ENCODE measurements at places on chromosomes 1 and 21. TPM values are rescaled to one million over a fixed set of nuclear protein-coding genes. Genes with fewer than 3 reads are reported as not detected.

The MROH7 gene
- not detected for total RNA-seq

The GUCA2B gene
- not detected for total RNA-seq

The PARK7 gene
- 333 TPM for total RNA-seq

The CDC7 gene
- total RNA-seq, result 10.0 TPM

GRCh38 chr1:11358984-11359383 is 86.0 kb downstream of the UBIAD1 start:
- H3K4me3 ChIP-seq, result no peak overlapping the region
- H3K27ac ChIP-seq, result no peak overlapping the region
- no peaks in the 10 kb centered on the region for H3K36me3 ChIP-seq
- H3K4me1 ChIP-seq, result no peaks in the 10 kb centered on the region
- peaks cover 18% of the 10 kb centered on the region for H3K27me3 ChIP-seq

DNA sequence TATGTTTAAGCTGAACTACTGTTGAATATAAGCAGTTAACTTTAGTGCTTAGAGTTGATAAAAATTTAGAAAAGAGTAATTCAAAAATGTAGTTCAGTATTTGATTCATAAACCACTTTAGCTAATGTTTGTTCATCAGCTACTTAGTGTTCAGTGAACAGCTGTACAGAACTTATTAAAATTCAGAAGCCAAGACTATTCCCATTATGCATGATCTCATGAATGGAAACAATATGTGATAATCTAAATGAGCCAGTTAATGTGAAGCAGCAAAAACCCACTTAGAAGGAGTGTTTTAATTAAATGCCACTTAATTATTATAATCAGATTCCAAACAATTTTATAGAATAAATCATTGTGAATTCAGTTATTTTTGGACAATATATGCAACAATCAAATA is 92.9 kb upstream of the NEGR1 start:
- no peak overlapping the region for H3K4me3 ChIP-seq
- no peak overlapping the region for H3K27ac ChIP-seq
- H3K27me3 ChIP-seq, result no peaks in the 10 kb centered on the region
- no peak for DNase-seq
- peaks cover 15% of the 10 kb centered on the region for H3K4me1 ChIP-seq
- no peaks in the 10 kb centered on the region for H3K36me3 ChIP-seq

Data from PC-3 (cell line).